Cerebellum (tissue), 4 donors: ENCODE measurements at places on chromosomes 3 and 15. TPM values are rescaled to one million over a fixed set of nuclear protein-coding genes. Genes with fewer than 3 reads are reported as not detected.

FGF7 gene
- total RNA-seq, result 0.45 TPM

PIGZ gene
- total RNA-seq, result 3.1 TPM

- DNase-seq, result no peak
Observed at GRCh38 chr3:45055411-45056143, 29.5 kb downstream of the CLEC3B start.

- no peak for DNase-seq
Observed at GRCh38 chr3:34053626-34054025, 255.2 kb downstream of the PDCD6IP start.

- DNase-seq, result no peak
Observed at GRCh38 chr3:149600634-149601033, 57.2 kb downstream of the WWTR1 start.

DNA sequence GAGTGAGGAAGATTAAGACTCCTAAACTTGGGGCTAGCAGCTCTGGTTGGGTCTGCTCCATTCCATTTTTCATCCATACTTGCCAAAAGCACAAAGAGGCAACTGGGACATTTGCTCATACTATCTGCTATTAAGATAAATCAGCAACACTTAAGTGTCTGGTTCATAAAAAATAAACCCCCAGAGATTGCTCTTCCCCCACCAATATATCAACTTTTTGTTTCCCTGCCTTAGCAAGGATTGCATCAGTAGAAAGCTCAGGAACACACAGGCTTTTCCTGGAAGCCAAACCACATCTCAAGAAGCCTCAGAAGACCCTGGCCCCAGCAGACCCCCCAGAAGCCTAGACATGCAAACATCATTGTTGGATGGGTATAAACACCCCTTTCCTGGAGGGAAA is 232.4 kb upstream of the WNT5A start:
- no peak for DNase-seq
